GM23248 (cell line): ENCODE measurements at places on chromosomes 6 and 20.

- DNase-seq, result no peak
Measured at GRCh38 chr6:2542101-2542857, 208.4 kb downstream of the MYLK4 start.

DNA sequence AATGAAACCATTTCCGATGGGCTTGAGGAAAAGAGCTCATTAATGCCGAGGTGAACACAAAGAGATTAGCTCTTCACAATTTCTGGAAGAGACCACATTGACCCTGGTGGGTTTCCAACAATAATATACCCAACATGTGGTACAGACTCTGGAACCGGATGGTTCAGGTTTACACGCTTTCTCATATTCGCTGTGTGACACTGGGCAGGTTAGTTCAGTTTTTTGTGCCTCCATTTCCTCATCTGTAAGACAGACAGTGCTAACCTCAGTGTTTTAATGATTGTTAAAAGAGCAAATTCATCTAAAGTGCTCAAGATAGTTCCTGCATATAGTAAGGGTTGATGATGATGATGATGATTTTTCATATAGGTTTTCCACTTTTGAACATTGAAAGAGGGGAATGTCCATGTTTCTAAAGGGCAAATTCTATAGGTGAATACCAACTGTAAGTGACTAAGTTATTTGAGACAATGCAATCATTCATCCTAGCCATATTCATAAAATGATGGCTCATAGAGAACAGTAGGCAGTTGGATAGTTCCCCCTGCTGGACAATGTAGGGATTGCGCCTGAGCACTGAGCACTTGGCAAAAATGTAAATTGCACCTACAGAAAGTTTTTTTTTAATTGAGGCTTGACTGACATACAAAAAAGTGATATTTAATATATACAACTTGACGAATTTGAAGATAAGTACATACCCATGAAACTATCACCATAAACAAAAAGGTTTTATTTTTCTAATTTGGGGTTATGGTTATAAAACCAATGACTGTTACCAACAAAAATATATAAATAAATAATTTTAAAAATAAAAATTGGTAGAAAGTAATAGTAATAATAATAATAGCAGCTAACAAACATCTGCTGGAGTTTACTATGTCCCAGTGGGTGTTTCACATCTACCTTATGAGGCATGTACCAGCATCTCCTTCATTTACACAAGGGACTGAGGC is 2.1 kb upstream of the PERP start:
- peak; percentile 65 for DNase-seq

DNA sequence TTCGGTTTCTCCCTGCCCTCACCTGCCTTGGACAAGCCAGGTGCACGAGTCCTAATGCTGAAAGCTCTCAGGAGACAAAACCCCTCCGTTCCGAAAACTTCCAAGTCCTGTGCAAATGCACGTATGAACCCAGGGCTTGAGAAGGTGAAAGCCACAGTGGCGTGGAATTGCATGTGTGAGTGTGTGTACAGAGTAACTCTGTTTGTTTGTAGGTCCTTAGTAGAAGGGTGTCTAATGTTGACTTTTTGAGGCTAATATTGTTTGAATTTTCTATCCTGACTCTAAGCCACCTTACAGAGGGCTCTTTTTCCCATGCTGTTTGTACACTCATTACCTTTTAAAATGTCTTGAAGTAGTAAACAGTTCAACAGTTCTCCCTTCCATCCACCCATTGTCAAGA is 129.1 kb downstream of the FOXA2 start:
- no peak for DNase-seq

GRCh38 chr20:62631336-62632308 is 10.7 kb upstream of the SLCO4A1 start:
- no peak for DNase-seq

- no peak for DNase-seq
Measured at GRCh38 chr6:104608101-104608500, 251.6 kb downstream of the HACE1 start.

GRCh38 chr6:41053041-41053440 is at the start of gene APOBEC2:
TSS of gene APOBEC2 (plus strand) at chr6:41053202. CDS start at chr6:41053348, 146 bp downstream.
- DNase-seq, result no peak

- DNase-seq, result peak; percentile 75
Measured at GRCh38 chr6:35091346-35092083, 49.6 kb downstream of the TCP11 start.

DNA sequence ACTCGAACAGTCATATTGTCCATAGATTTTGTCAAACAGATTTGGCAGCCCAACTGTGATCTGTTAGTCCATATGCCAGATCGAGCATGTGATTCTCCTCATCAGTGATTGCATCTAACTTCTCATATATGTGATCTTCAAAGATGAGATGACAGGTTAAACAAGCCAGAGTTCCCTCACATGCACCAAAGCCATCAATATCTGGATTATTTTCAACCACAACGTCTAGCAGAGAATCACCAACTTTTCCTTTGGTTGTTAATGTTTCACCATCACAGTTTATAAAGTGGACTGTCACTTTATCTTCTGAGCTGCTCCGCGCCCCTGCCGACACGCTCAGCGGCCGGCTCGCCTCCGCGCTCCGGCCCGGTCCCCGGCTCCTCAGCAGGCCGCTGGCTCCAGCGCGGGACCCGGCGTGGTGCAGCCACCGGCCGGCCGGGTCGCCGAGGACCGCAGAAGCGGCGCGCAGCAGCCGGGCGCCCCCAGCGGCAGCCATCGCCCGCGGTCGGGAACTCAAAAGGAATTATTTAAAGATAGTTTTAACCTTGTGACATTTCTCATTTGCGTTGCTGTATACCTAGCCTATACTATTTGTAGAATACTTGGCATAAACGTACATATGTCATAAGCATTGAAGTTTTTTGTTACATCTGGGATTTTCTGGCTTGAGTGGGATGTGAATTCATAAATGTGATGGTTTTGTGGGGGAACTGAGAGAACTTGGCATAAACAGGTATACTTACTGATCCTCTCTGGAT is 40.1 kb upstream of the DYNLRB1 start:
- DNase-seq, result peak; percentile 70

- DNase-seq, result no peak
Measured at GRCh38 chr20:48393311-48393685, 434.5 kb downstream of the PREX1 start.

DNA sequence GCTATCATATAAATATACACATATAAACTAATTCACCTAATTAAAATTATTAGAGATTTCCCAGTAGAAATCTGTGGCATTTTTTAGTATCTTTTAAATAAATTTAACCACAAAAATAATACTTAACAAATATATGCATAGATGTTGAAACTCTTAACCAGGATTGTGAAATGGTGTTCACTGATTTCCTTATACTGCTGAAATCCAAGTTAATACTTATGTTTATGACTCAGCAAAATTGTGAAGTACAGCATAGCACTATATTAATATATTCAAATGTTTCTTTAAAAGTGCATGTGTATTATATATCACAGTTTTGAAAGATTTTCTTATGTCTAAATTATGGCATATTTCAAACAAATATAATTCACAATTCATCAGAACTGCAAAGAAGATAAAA is 328.2 kb upstream of the MANEA start:
- DNase-seq, result peak; percentile 40

DNA sequence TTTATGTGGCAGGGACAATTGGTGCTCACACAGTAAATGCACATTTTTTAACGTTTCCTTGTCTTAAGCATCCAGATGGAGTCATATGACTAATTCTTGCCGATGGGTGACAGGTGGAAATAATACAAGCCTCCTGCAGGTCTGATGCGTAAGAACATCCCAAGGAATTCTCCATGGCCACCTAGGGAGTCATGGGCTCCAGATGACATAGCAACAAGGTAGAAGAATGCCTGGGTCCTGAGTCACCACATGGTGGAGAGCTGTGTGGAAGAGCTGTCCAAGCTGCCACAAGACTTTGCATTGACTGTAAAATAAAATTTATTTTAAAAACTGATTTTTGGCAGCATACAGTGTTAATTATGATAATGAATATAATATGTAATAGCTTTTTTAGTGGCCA is 77.0 kb upstream of the MAP3K7 start:
- DNase-seq, result no peak

DNA sequence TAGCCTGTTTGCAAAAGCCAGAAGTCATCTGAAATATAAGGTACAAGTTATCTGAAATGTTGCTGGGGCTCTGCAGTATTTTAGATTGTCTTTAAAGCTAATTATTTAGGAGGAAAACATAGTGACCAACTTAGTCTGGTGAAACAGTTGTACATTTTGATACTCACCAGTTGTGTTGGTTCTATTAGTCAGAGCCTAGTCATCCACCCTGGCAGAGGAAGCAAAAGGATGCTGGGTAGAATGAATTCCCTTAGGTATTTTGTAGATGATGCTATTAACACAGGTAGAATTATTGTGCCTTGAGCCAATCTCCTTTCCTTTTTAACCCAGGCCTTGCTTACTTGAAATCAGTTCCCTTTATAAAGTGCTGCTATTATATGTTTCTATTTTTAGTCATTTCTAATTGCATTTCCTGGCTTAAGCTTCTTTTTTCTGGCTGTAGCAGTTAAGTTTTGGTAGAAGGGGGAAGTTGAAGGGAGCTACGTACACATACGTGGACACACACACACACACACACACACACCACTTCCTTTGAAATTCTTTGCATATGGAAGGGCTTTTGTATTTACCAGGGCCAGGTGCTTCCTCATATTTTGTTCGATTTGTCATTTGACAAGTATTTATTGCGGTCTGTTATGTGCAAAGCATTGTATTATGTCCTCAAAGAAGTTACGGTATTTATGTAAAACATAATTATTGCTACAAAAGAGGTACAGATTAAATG is 82.4 kb downstream of the RTN4IP1 start:
- DNase-seq, result peak; percentile 90

DNA sequence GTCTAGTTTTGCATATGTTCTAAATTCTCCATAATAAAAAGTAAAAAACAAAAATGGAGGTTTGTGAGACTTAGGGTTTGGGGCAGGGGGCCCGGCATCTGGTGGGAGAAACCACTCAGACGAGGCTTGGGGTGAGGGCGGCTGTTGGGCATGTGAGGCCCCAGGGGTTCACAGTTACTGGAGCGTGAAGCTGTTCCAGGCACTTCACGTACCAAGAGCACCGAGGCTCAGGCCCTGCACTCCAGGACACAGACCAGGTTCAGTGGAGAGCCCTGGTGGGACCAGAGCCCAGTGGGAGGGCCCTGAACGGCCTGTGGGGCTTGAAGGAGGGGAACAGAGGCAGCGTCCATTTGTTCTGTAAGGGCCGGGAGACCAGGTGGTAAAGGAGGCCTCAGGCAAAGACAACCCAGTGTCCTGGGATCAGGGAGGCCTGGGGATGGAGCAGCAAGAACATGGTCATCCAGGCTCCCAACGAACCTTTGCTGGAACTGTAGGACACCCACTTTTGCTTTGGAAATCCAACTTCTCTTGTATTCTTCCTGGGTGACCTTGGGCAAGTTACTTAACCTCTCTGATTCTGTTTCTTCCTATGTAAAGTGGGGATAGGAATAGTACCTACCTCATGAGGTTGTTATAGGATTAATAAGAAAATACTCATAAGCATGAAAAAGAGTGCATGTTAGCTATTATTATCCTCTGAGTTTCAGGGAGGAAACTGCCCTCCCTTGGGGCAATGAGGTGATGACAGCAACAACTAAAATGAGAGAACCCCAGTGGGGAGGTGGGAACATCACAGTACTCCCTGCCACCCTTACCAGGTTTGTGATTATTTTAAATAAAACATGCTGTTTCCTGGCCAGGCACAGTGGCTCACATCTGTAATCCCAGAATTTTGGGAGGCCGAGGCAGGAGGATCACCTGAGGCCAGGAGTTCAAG is 1.1 kb upstream of the FGD2 start:
- no peak for DNase-seq

DNA sequence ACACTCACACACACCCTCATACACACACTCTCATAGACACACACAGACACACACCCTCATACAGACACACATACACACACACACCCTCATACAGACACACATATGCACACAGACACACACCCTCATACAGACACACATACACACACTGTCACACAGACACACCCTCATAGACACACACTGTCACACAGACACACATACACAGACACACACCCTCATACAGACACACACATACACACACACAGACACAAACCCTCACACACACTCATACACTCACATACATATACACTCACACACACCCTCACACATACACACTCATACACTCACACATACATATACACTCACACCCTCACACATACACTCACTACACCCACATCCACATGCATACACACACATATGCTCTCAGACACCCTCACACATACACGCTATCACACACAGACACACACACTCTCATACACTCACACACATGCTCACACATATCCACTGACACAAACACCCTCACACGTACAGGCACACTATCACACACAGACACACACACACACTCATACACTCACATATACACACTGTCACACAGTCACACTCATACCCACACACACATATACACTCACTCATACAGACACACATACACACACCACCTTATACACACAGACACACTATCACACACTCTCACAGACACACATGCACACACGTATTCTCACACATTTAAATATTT is 9.1 kb downstream of the ADIG start:
- no peak for DNase-seq

GRCh38 chr6:14025160-14025559 is 92.4 kb upstream of the CD83 start:
- DNase-seq, result no peak

DNA sequence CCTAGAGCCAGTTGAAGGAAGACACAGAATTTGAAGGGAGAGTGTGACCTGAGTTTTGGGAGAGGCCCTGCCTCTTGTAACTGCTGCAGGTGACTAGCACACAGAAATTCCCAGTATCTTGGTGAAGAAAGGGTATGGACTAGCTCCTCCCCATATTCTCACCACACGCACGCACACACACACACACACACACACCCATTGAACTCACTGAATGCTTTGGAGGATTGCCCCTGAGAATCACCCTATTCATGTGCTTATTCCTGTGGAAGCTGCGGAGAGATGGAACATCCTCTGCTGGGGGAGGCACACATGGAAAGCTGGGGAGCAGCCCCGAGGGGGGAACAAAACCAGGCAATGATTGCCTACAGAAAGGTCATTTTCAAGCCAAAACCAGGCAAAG is 6.2 kb upstream of the LMBRD1 start:
- DNase-seq, result no peak

DNA sequence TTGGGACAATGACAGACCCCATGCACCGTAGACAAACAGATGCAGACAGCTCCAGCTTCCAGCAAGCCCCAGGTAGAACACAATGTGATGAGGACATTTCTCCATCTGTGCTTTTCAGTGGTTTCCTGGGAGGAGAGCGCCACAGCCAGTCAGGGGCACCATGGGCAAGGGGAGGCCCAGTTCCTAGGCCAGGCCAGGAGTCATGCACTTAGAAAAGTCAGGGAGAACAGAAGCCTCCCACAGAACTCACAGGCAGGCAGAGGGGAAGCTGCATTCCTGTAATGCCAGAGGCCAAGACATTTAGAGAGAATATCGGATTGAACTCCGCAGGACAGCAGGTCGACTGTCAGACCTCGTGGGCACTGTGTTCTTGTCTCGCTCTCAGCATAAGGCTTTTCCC is 9.2 kb downstream of the SYNDIG1 start:
- no peak for DNase-seq

GRCh38 chr20:45878076-45878761 is 2.8 kb upstream of the ZSWIM1 start:
- peak; percentile 78 for DNase-seq

- no peak for DNase-seq
Measured at GRCh38 chr6:133499662-133500061, 258.5 kb downstream of the EYA4 start.
